ENCODE measurements at places on chromosomes 3 and 15.

- no peak for DNase-seq
Measured at GRCh38 chr15:33145447-33145846, 49.1 kb downstream of the FMN1 start.

- peak; percentile 78 for DNase-seq
Measured at GRCh38 chr3:161274691-161275298, 53.7 kb downstream of the NMD3 start.

DNA sequence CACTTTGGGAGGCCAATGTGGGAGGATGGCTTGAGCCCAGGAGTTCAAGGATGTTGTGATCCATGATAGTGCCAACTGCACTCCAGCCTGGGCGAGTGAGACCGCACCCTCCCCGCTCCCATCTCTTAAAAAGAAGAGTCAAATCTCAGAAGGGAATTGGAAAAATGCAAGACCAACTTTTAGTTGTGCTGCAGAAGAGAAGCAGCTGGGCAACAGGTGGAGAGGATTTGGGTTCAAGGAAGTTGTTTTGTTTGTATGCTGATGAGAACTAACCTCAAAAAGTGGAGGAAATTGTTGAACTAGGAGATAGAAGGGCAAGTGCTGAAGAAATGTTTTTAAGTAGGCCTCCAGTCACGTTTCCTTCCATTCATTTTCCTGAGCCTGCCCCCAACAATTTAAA lies 12.8 kb upstream of the PDCD7 start:
- no peak for DNase-seq

DNA sequence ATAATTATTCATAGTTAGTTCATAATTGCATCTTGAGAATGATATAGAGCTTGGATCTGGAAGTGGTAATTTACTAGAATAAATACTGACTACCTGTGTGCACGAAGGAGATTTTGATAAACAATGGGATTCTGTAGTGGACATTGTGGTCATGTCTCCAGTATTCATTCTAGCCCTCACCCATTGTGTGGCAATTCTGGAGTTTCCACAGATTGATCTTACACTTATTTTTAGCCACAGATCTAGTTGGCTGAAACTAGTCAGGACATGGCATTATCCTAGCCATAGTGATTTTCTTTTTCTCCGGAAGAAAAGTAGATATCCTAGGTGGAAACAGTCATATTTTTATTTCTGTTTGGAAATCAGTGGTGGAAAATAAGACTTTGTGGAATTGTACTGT lies 833.1 kb downstream of the NAALADL2 start:
- no peak for DNase-seq

DNA sequence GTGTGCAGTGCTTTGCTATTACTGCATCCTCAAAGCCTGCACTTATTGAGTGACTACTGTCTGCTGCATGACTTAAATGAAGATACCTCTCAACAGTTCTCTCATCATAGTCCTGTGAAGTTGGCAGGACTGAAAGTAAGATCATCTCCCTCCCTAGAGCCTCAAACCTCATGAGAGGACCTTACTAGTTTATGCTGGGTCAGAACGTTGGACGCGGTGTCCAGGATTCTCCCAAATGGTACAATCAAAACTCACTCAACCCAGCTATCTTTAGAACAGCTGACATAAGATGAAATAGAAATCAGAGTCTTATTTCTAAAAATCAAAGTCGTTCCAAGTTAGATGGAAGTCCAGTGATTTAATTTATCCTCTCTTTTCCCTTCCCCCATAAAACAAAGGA lies 219.7 kb downstream of the PDZRN3 start:
- DNase-seq: no peak

GRCh38 chr3:62529230-62529629 lies 155.9 kb upstream of the FEZF2 start:
- DNase-seq: peak; percentile 44

DNA sequence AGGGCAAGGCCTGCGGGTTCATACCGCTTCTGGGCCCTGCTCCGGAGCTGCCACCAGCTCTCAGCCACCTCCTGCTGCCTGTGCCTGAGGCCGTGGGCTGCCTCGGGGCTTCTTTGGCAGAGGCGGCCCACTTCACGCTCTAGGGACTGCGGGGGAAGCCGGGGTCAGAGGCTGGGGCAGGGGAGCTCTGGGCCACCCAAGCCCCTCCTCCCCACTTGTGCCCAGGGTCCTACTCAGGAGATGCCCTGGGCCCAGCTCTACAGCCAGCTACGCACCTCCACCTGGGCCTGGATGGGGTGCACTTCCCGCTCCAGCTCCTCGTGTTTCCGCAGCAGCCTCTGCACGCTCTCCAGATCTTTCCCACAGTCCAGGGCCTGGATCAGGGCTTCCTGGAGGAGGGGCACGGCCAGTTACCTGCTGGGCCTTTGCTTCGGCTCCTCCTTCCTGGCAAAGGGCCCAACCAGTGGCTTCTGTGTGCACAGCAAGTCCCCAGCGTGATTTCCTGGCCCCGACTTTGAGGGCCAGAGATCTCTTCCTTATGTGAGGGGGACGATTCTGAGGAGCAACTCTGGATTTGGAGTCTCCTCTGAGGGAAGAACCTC lies 24.0 kb downstream of the PLA2G4B start:
- DNase-seq: no peak

DNA sequence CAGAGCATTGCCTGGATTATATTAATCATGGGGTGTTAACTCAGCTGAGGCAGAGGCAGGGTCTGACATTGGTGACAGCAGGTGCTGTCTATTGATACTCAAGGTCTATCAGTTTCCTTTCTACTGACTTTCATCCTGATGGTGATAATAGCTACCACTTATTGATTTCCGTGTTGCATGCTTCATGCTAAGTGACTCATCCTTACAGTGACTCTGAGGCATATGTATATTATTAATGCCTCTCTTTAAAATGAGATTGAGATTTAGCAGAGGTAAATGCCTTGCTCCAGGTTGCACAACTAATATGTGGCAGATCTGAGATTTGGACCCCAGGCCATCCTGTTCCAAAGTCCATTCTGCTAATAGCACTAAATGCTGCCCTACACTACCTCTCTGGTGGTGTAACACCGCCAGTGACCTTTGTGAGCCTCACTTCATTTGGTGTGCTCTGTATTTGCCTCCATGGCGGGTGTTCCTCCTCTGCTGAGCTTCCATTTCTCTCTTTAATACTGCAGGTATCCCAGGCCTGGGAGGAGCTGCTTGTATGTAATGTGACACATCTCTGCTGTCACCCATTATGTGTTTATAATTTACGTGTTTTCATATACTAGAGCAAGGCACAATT lies 50.4 kb downstream of the GPR171 start:
- no peak for DNase-seq

- no peak for DNase-seq
Measured at GRCh38 chr3:128863560-128863959, 15.9 kb upstream of the ACAD9 start.

DNA sequence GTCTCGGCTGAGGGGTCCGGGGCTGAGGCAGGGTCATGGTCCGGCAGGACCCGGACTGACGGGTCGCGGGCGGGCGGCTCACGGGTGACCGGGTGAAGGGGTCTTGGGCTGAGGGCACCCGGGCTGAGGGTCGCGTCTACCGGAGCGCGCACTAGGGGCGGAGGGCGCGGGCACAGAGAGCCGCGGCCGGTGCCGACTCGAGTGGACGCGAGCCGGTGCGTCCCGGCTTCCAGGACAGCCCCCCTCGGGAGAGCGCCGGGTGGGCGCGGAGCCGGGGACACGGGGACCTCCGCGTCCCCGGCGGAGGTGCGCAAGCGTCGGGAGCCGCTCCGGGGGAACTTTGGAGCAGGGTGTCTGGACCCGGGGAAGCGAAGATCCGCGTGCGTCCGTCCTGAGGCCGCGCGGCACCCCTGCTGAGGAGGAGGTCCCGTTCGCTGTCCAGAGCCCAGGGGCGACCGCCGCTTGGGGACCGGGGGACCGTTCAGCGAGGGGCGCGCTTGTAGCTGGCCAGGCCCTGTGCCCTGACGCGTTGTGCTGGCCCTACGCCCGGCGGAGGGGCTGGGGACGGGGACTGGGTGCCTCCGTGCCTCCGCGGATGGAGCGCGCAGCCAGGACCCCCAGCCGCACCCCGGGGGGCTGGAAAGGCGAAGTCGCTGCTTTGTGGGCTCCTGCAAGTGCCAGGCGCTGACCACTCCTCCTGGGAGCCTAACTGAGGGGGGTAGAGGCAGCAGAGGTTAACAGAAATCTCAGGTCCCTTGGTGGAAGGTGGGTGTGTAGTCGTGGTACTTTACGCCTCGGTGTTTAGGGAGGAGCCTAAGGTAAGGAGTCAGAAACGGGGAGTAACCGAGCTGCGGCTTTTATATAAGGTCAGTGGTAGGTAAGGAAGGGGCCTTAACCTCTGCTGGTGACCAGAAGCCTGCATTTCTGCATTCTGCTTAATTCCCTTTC lies at the start of gene PPARG:
Gene PPARG, plus strand, starts transcription at position 889 of the 948 bp plus-strand sequence. CDS start 90,642 bp downstream, outside the sequence.
- DNase-seq: peak; percentile 55

- DNase-seq: peak; percentile 73
Measured at GRCh38 chr3:124858275-124858674, 28.9 kb downstream of the ITGB5 start.

- no peak for DNase-seq
Measured at GRCh38 chr3:141337991-141338390, 30.3 kb upstream of the ZBTB38 start.

DNA sequence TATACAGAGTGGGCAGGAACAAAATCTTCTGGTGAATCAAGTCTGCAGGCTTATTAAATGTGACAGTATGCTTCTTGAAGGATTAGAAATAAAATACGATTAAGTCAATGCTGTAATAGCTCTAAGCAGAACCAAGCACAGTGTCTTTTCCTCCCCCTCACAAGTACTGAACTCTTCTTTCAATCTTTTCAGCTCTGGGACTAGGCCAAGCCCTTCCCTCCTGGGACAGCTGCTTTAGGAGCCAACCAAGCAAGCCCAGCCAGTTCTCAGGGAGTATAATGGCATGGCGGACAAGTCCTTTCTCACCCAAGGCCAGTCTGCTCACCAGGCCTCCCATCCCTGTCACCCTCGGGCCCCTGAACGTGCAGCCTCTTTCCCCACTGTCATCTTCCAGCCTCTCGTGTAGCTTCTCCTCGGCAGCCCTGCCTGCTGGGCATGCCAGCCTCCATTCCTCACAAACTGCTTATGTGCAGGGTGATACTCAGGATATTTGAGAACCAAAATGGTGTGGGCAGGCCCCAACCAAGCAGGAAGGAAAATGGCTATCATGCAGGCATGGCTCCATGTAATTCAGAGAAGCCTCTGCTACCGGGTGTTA lies 8.4 kb upstream of the PPP1R2 start:
- peak; percentile 16 for DNase-seq

DNA sequence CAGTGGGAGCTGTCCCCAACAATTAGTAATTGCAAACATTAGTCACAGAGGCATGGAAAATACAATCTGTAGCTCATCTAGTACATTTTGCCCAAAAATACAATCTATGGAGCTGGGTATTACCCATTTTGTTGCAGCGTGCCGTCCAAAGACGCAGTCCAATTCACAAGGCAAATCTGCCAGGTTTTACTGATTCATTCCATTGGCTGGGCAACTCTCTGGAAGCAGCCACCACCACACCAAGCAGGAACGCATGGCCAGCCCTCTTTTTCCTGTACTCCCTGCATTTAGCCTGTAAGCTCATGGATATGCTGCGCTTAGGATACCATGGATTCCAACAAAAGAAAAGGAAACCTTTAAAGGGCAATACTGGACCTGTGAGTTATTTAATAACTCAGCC lies 60.5 kb upstream of the ARRDC4 start:
- DNase-seq: no peak

GRCh38 chr3:126367316-126367805 lies 10.2 kb upstream of the KLF15 start:
- no peak for DNase-seq

DNA sequence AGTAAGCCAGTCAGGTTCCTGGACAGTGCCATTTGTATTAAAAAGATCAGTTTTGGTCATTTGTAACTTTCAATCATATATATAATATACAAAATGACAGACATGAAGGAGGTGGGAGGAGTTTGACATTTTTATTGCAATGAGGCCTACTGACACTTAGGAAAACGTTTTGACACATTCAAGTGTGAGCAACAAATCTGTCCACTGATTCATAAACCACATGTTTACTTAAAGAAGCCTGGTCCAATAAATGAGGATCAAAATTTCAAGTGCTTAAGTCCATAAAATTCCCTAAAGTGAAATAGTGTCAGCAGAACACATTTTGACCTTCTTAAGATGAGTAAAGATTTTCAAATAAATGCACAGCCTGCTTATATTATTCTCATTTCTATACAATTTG lies 137.3 kb downstream of the MECOM start:
- no peak for DNase-seq

DNA sequence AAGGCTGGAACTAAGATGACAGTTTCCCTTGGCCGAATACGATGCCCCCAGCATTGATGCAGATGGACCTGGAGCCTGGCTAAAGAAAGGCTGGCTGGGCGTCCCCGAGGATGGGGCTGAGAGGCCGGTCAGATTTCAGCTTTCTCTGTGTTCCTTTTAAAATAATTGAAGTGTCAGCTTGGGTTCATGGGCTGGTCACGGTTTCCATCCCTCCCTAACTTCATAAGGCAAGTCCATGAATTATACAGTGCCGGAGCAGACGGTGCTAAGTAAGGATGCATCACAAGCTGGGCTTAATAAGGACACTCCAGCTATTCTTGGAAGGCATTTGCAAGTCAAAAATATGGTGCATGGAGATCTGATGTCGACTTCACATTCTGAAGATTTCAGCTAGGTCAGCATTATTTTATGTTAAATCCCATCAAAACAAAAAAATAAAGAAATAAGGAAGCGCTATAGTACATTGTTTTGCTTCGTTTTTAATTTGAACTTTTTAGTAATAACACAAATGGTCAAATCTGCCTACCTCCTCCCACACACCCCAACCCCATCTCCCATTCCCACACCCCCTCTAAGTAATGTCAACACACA lies 220.8 kb downstream of the RPLP1 start:
- DNase-seq: no peak

- DNase-seq: no peak
Measured at GRCh38 chr3:195035345-195036202, 235.4 kb downstream of the XXYLT1 start.

- peak; percentile 28 for DNase-seq
Measured at GRCh38 chr3:159417761-159418160, 570.9 kb upstream of the IL12A start.

GRCh38 chr3:152293347-152294006 lies 24.7 kb downstream of the MBNL1 start:
- DNase-seq: no peak

DNA sequence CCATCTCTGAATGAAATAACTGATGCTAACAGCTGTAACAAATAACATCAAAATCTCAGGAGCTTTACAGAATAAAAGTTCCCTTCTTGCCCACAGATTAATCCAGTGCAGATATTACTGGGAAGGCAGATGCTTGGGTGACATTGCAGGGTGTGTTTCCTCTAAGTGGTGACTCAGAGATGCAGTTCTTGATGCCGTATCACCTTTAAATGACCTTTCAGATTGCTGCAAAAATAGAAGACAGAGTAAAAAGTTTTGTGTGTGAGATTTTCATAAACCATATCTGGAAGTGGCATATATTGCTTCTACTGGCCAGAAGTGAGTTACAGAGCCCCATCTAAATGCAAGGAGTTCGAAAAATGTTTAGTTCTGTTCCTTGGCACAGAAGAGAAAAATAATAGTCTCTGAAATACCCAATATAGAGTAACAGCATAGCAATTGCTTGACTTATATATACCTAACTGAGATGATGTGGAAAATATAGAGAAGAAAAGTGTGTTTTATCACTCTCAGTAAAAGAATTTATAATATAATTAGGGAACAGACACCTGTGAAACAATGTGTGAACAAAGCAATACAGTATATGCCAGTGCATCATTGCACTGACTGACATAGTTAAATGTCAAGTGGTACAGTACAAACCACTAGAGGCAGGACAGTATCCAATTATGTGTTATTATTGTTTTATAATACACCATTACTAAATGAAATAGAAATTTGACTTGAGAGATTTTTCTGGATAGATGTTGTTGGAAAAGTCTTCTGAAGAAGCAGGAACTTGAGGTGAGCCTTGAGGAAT lies 430.7 kb upstream of the CBLB start:
- peak; percentile 64 for DNase-seq

GRCh38 chr3:171526146-171526545 lies 65.9 kb upstream of the TNIK start:
- DNase-seq: peak; percentile 45

Data from choroid plexus epithelial cell (primary cell).